MM.1S (cell line): ENCODE measurements at places on chromosomes 4 and X.

GRCh38 chr4:84952004-84952403 is 14.5 kb downstream of the WDFY3 start:
- no peak for DNase-seq

- no peak for DNase-seq
These were observed 333.8 kb downstream of the DMD start for GRCh38 chrX:32877592-32877991.

DNA sequence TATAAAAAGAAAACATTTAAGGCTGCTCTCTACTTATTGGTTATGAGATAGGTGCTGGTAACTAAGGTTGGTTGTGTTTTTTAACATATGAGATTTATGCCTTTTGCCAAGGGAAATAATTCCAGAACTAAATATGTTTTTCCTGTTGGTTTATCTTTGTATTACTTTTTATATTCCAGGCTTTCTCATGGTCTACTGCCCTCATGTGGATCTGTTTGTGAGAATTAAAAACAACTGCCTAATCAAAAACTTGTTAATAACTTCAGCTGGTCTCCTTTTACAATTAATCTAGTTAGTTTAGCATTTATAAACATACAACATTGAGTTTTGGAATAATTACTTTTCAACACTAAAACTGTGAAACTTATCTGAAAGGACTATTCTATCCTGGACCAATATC is 1208.3 kb downstream of the ADGRL3 start:
- DNase-seq = no peak

DNA sequence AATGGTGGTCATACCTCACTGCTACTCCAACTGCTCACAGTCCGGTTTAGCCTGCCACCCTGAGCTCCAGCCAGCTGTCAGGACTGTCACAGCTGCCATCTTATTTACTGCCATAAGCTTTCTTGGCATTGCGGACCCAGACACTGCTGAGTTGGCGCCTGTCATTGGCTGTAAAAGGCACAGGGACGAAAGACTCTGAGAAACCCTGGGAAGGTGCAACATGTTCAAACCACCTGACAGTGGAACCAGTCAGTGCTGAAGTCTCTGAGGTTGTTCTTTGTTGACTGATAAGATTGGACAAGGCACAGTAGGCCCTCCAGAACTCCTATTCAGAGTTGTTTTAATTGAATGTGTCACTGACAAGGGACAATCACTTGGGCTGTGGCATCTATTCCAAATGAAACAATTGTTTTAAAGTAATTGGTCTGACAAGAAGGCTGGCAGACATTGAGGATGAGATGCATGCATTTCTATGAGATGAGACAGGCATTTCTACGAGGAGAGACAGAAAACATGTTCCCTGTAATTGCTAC is 927.8 kb downstream of the STPG2 start:
- no peak for DNase-seq

DNA sequence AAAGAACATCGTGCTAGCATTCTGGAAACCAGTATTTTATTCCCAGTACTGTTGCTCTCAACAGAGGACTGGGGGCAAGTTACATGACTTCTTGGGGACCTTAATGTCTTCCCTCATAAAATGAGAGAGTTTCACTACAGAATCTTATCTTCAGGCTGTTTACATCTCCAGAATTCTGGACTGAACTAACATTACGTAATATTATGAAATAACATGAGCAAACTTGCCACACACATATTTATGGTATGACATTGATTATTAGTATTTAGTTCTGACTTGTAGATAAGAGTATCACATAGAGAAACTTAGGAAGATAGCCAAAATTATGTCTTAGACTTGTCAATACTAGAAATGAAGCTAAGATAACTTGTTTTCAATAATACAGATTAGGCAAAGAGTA is 68.0 kb downstream of the NFKB1 start:
- DNase-seq = no peak

- DNase-seq = no peak
These were observed 37.5 kb upstream of the MAOA start for GRCh38 chrX:43618366-43619205.

DNA sequence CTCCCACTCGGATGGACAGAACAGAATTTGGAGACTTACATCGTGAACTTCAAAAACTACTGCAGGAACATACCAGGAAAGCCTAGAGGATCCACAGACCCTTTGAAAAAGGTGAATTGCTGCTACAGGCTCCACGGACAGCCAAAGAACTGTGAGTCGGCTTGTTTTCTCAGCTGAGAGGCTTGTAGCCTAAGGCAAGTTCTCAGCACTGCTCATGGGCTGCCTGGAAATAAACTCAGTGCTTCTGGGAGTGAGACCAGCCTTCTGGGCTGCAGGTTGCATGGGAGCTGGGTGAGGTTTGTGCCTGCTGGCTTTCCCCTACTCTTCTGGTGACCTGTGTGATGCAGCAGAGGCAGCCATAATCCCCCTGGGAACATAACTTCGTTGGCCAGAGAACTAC is 1397.6 kb downstream of the FAM133A start:
- DNase-seq = no peak

DNA sequence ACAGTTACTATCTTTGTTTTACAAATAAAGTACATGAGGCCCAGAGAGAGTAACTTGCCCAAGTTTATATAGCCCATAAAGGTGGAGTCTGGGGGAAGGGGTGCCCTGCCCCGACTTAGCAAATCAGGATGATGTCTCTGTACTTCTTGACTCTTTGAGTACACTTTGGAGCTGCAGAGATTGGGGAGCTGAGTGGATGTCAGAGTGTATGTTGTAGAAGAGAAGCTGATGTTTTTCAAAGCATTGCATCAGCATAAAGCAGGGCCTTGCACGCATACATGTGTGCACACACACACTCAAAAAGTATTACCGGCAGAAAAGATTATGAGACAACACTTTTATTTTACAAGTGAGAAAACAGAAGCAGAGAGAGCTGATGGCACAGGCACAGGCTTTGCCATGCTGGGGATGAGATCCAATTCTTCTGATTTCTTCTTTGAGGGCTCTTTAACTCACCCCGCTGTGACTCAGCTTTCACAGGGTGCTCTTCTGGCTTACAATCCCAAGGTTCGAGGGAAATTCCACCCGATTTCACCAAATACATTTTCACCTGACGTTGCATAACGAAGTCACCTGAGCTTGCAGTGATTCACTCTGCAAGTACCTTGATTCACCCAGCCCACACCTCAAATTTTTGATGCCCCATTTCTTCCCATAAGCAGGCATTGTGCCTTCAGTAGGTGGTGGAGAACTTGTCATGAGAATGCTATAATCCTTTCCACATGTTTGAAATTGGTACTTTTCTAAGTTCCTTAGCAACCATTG is 292.8 kb upstream of the BOD1L1 start:
- no peak for DNase-seq

- no peak for DNase-seq
These were observed 18.0 kb downstream of the HHIP start for GRCh38 chr4:144663834-144664475.

- no peak for DNase-seq
These were observed 2.6 kb upstream of the ZFP42 start for GRCh38 chr4:187992971-187993370.

GRCh38 chr4:53156896-53157295 is 209.0 kb downstream of the SCFD2 start:
- no peak for DNase-seq

- no peak for DNase-seq
These were observed 5.9 kb downstream of the EMCN start for GRCh38 chr4:100511896-100512295.

DNA sequence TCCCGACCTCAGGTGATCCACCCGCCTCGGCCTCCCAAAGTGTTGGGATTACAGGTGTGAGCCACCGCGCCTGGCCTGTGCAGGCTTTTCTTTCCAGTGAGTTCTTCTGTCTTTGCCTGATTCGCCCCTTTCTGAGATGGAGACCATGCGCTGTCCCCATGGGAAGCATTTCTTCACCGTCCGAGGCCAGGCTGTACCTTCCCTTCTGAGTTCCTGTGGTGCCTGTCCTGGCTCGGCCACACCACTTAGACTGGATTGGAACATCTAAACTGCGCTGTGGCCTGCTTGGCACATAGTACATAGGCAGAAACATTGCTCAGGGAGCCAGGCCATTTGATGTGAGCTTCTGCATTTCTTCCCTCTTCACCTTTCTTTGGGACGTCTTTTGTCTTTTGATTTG is 23.7 kb downstream of the FAM193A start:
- DNase-seq = no peak

DNA sequence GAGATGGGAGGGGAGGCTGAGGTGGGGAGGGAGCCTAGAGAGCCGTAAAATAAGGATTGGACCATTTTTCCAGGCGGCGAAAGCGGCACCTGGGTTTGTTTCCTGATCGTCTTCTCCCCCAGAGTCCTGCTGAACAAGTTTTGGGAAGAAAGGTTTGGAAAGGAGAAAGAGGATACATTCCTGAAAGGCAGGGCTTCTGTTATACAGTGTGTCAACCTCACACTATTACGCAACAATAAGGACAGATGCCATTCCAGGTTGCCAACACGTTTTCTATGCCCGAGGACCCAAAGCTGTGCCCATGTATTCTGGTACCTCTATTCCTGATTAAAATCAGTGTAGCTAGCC is 658 bp downstream of the SCOC start:
- DNase-seq = no peak

- no peak for DNase-seq
These were observed 1851.3 kb upstream of the PCDH7 start for GRCh38 chr4:28868841-28869240.

DNA sequence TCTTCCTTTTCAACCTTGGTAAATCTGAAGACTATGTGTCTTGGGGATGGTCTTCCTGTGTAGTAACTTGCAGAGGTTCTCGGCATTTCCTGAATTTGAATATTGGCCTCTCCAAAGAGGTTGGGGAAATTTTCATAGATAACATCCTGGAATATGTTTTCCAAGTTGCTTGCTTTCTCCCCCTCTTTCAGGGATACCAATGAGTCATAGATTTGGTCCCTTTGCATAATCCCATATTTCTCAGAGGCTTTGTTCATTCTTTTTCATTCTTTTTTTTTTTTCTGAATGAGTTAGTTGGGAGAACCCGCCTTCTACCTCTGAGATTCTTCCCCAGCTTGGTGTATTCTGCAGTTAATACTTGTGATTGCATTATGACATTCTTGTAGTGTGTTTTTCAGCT is 549.2 kb upstream of the AMOT start:
- DNase-seq = no peak

- no peak for DNase-seq
These were observed 21.3 kb downstream of the ALPK1 start for GRCh38 chr4:112318239-112319142.

DNA sequence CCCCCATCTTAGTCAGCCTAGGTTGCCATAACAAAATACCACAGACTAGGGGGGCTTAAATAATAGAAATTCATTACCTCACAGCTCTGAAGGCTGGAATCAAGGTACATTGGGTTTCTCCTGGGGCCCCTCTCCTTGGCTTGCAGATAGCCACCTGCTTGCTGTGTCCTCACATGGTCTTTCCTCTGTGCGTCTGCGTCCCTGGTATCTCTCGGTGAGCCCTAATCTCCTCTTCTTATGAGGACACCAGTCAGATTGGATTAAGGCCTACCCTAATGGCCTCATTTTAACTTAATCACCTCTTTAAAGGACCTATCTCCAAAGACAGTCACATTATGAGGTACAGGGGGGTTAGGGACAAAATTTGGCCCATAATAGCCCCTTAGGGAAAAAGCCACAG is 98.0 kb downstream of the SH3KBP1 start:
- no peak for DNase-seq

GRCh38 chrX:34612036-34612435 is 45.0 kb downstream of the TMEM47 start:
- DNase-seq = no peak

DNA sequence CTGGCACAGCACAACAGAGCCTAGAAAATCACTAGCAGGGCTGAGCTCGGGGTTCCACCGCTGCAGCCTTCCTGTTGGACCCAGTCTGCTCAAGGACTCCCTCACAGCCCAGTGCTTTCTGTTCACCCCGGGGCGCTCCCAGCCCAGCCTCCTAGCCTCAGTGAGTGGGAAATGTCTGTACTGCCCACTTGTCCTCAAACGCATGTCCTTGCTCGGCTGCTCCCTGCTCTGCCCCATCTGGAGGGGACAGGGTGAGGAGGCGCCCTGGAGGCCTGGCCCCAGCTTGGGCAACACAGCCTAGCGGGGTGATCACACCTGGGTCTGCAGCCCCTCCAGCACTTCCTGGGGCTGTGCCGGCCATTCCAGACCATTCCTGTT is 11.9 kb upstream of the CCNQ start:
- DNase-seq = no peak

- no peak for DNase-seq
These were observed 36.3 kb downstream of the ARAP2 start for GRCh38 chr4:36207831-36208520.

DNA sequence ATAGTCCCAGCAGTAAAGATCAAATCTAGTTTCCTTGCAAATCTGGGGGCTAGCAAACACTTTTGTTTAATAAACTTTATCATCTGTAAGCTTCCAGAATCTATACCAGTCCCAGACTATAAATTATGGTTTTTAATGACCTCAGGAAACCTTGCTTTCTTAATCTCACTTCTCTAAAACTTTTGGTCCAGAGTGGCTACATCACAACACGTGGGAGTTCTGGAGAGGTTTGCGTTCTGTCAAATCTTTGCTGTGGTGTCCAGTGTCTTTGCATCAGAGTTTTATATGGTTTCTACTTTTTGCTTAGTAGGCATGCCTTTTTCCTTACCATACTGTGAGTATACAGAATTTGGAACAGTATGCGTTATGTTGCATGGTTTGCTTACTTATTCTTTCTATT is 193.9 kb downstream of the ANK2 start:
- no peak for DNase-seq

DNA sequence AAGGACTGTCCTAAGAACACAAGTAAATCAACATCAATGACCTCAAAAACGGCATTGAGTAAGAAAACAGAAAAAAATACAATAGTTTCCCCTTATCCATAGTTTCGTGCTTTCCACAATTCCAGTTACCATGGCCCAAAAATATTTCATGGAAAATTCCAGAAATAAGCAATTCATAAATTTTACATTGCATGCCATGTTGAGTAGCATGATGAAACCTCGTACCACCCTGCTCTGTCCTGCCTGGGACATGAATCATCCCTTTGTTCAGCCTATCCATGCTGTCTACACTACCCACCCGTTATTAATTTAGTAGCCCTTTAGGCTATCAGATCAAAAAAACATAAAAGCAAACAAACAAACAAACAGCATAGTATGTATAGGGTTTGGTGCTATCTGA is 51.1 kb downstream of the KLF3 start:
- no peak for DNase-seq

DNA sequence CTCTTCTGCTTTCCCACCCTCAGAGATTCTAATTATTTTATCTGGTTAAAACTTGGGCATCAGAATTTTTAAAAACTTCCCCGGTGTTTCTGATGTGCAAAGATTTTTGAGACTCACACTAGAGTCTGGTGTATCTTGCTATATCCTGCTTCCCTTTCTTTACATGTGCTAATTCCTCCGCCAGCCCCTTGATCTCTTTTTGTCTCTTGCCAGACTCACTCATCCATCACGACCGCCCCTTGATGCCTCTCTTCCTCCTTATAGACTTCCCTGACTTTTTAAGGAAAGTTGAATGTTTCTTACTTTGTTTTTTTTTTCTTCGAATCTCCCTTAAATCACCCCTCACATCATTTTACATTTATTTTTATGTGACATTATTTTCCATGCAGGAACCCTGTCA is 274.9 kb upstream of the PITX2 start:
- DNase-seq = no peak
